ENCODE measurements at places on chromosomes 6 and 20. TPM values are rescaled to one million over a fixed set of nuclear protein-coding genes. Genes with fewer than 3 reads are reported as not detected.

DNA sequence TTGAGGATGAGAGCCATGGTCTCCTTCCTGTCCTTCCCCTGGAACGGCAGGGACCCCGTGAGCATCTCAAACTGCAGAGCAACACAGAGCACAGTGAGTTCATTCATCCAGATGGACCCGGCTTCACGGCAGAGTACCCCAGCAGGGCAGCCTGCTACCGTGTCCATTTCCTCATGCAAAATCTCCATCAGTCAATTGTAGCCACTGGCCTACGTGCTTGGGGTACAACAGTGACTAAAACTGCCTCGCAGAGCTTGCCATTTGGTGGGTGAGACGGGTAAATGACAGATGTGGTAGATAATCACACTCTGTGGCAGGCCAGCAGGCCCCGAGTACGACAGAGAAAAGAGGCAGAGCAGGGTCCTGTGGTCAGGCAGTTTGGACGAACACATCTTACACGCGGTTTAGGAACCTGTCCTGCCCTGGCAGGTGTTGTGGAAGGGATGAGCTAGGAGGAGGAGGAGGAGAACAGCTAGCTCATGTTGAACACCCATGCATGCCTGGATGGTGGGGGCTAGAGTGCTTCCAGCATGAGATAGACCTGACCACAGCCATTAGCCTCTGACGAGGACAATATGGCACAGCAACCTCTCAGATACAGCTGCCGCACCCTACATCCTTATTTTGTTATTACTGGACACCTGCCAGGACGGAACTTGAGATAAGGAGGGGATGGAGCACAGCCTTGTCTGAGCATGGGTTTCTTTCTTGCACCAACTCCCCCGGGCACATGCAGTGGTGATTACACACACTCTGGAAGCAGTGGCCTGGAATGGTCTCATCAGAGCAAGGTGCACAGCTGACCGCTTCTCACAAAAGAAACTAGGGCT is 95.6 kb downstream of the RAMACL start:
- no peak for DNase-seq

GRCh38 chr20:23225407-23226060 is 125.1 kb upstream of the NXT1 start:
- peak; percentile 56 for DNase-seq

DNA sequence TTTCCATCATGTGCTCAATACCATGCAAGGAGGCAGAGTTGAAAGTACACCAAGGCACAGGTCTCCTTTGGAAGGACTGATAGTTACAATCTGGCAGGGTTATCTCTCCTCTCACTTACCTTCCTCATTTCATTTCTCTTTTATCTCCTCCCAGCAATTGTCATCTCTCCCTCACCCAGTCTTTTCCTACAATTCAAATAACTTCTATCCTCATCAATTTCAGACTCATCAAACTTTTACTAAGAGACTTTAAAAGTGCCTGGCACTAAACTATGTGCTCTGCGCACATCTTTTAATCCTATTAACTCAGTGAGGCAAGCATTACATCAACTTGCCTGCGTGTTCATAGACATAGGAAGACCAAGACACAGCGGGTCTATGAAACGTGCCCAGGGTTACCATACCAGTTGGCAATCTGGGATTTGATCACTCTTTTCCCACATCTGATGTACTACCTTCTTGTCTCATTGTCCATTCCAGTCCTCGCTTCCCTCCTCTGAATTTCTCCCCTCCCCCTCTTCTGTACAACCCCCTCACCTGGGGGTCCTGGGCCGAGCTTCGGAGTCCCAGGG is 1.2 kb downstream of the VARS1 start:
- no peak for DNase-seq

GRCh38 chr20:10661261-10661660 is 12.5 kb downstream of the JAG1 start:
- DNase-seq: no peak

- DNase-seq: no peak
Measured at GRCh38 chr20:4869290-4870193, 131.8 kb downstream of the SLC23A2 start.

DNA sequence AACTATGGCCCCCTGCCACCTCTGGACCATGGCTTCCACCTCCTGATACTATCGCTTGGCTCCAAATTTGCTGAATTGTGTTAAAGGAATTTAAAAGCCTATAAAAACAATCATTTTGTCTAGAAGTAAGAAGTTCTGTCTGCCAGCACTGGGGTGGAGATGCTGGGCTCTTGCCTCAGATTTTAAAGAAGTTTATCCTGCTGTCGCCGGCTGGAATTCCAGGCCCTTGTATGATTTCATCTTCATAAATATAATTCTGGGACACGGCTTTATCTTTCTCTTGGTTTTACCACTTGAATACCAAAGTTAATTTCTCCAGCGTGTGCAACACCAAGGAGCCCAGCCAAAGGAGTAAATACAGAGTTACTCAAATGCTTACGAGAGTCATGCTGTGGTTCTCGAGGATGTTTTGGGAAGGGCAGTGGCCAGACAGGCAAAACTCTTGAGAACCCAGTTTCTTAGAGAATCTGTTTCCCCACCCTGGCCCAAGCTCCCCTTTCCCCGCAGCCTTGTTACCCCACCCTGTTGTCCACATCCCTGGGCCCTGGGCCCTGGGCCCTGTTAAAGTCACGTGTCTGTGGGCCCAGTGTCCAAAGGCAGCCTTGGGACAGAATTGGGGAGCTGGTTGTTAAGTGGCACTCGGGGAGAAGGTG is 31.9 kb downstream of the C6orf89 start:
- no peak for DNase-seq

DNA sequence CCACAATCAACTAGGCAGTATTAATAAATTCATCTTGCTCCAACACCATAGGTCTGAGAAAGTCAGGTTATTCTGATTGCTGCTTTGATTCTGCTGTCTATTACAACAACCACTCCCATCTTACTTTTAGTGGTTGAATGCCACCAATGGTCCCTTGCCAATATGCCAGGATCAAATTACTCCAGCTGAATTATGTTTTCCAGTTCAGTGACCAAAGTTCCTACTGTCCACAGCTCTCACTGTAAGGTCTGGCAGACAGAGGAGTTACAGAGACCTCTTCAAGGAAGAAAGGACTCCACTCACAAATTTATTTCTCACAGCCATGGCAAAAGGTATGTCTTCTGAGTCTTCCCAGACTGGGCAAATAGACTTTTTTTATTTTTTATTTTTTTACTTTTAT is 557.0 kb downstream of the HAO1 start:
- no peak for DNase-seq

- no peak for DNase-seq
Measured at GRCh38 chr6:127486934-127487333, 27.7 kb upstream of the KIAA0408 start.

DNA sequence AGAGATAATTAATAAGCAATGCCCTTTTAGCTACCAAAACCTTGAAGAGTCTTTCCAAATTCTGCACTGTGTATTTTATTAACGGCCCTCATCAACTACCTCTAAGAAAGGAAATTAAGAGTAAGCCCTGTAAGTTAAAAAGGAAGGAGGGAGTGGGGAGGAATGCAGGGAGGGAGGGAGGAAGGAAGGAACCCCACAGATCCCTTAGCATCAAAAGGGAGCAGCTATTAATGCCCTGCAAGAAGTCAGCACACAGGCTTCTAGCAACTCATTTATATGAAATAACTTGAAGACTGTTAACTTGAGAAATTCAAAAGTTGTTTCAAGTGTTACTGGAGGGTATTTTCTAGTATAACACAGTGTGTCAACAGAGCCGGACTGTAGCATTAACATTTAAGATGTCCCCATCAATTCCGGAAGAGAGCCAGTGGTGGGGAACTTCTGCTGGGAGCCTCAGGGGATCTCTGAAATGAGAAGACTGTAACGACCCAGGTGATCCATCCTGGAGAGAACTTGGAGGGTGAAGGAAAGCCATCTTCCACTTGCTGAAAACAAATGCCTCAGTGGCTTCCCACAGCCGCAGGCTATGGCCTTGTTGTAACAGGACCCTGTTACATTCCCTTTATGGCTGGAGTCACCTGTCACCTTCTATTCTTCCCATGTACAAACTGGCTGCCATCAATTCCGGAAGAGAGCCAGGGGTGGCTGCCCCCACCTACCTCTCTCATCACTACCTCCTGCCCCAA is 33.2 kb downstream of the SLC22A23 start:
- DNase-seq: no peak

DNA sequence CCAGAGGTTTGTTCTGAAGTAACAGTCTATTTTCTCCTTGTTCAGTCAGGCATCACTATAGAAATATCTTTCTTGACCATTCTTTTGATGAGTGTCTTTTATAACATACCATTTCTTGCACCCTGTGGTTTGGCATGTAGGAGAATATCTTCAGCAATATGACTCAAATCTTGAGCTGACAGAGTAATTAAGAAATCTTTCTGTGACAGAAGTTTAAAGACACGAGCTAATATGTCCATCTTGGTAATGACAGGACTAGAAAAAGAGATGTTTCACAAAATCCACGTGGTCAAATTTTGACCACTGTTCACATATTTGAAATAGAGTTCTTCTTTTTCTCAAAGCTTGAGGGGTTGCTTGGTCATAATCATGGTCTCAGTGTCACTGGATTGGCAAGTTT is 149.9 kb downstream of the MYB start:
- DNase-seq: no peak

DNA sequence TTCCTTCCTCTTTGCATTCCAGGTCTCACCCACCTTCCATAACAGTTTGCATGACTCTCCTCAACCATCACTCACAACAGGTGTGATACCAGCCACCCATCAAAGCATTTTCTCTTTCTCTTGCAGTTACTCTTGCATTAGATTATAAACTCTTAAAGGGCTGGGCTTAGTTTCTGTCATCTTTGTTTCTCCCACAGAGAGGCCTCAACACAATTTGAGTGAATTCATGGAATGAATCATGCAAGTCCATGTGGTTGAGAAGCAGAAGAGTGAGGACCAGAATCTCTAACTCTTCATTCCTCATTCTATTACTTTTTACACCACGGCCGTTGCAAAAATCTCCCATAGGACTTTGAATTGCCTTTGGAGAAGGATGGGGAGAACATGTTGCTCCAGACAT is 31.4 kb downstream of the OGFRL1 start:
- DNase-seq: no peak

- no peak for DNase-seq
Measured at GRCh38 chr20:62171245-62171644, 11.6 kb upstream of the MTG2 start.

DNA sequence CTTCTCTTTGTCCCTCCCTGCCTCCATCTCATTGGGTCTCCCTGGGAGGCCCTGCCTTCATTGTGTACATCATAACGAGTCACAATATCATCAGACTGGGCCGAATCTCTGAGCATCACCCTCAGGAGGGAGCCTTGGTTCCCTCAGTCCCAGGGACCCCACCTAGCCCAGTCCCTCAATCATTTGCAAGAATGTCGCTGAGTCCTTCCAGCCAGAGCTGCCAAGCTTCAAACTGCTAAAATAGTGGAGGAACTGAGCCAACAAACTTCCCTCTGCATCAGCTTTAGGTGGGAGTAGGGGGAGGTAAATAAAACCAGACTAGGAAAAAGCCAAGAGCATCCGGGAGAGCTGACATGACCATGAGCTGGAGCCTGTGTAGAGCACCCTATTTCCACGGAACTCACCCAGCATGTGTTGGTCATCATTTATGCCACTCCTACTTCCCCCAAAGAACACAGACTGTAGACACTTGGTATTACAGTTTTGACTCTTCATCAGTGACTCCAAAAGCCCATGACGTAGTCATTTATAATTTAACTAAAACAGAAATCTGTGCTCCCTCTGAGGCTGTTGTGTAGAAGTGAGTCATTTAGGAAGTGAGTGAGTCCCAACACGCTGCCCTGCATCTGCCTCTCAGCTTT is 28.8 kb upstream of the IL17A start:
- no peak for DNase-seq

GRCh38 chr6:3687847-3688246 is 63.7 kb downstream of the PXDC1 start:
- no peak for DNase-seq

DNA sequence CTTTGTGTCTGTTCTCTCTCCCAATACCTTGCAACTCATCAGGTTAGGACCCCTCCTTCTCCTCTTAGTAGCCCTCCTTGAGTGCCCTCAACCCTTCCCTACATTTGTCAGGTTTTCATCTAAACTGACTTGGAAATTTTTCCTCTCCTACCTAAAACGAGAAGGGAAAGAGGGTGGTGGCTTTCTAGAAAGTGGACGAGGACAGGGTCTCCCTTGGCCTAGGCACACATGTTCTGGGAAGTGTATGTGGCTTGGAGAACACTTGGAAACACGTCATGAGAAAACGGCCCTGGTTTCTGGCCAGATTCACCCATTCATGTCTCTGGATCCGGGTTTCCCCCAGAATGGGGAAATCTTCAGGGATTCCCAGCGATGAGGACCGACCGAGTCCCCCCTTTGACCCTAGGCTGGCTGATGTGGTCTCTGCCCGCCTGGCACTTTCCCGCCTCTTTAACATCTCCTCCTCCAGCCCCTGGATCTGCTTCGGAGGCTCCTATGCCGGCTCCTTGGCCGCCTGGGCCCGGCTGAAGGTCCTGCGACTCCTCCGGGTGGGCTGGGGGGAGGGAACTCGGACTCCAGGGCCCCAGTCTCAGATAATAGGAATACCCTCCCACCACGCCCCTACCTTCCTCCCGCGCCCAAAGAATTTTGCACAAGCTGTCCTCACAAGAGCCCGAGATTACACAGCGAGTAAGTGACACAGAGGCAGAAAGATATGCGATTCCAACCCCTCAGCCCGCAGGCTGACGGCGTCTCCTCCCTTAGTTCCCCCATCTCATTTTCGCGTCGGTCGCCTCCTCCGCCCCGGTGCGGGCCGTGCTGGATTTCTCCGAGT is 3.0 kb downstream of the PRSS16 start:
- no peak for DNase-seq

DNA sequence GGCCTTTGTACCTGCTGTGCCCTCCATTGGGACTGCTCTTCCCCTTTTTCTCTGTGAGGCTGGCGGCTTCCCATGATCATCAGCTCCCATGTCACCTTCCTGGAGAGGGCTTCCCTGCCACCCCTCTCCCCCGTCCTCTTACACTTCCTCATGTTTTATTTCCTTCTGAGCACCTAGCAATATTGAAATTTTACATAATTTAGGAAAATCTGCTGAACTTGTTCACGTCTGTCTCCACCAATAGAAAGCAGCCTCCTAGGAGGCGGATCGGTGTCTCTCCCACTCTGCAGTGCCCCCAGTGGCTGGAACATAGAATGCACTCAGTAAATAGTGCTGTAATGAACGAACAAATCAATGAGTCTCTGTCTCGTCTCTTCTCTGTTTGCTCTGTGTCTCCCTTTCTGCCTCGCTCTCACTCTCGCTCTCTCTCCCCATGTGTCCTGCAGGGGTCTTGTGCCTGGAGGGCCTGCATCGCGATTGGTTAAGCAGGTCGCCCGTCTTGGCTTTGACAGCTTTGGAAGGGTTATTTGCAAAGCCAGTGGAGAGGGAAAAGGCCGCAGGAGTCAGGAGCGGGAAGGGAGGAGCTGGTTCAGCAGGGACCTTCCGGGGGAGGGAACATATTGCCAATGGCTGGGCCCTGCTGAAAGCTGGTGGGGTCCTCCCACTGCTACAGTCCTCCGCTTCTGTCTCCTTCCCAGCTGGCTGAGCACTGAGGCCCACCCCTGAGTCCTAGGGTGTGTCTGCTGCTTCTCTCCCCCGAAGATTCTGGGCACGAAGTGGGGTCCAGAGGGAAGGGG is 12.1 kb upstream of the OCSTAMP start:
- DNase-seq: peak; percentile 83

Gene SYCP2
- total RNA-seq: 8.8 TPM

Gene ZNF133
- 18.1 TPM for total RNA-seq

Gene CDSN
- total RNA-seq: not detected

Gene THBD
- 205 TPM for total RNA-seq

Gene OR14J1
- not detected for total RNA-seq

Gene ADGRB3
- total RNA-seq: 4.4 TPM

Gene GPSM3
- total RNA-seq: 22.2 TPM

Gene SLC26A8
- 3.3 TPM for total RNA-seq

Gene GHRH
- not detected for total RNA-seq

Measured in omental fat pad (tissue), 4 donors.